ENCODE measurements at places on chromosomes 16 and 17.

DNA sequence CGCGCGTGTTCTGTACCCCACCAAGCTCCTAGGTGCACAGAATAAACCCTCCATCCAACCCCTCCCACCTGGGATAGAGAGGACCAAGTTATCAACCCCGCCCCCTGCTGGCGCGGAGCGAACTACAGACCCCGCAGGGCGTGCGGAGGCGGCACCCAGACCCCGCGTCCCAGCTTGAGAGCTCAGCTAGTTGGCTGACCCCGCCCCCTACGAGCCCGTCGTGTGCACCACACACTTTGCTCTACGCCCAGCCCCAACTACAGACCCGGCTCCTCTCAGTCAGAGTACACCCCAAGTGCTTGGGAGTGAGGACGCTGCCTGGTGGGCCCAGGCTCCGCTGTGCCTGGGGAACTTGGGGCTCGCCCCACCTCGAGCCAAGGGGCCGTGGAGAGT is 1.5 kb downstream of the GRIN2A start:
- no peak for DNase-seq

GRCh38 chr17:10806545-10807262 is 2.8 kb upstream of the TMEM238L start:
- DNase-seq = no peak

- no peak for DNase-seq
Measured at GRCh38 chr16:53998966-53999522, 287.5 kb downstream of the IRX3 start.

GRCh38 chr16:57166951-57167350 is 18.9 kb downstream of the PSME3IP1 start:
- DNase-seq = no peak

DNA sequence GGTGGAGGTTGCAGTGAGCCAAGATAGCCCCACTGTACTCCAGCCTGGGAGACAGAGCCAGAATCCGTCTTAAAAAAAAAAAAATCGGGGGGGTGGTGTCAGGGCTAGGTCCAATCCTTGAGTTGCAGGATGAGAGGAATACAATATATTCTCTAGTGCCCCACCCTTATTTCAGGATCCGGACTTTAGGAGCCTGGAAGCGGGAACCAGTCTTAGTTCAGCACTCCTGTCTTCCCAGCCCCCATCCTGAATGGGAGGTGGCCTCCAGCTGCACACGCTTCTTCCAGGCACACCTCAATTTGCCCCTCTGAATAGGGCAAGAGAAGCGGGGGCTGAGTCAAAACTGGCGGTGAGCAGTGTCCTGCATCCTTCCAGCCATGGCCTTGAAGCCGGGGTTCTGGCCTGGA is 1.6 kb downstream of the FHOD1 start:
- no peak for DNase-seq

DNA sequence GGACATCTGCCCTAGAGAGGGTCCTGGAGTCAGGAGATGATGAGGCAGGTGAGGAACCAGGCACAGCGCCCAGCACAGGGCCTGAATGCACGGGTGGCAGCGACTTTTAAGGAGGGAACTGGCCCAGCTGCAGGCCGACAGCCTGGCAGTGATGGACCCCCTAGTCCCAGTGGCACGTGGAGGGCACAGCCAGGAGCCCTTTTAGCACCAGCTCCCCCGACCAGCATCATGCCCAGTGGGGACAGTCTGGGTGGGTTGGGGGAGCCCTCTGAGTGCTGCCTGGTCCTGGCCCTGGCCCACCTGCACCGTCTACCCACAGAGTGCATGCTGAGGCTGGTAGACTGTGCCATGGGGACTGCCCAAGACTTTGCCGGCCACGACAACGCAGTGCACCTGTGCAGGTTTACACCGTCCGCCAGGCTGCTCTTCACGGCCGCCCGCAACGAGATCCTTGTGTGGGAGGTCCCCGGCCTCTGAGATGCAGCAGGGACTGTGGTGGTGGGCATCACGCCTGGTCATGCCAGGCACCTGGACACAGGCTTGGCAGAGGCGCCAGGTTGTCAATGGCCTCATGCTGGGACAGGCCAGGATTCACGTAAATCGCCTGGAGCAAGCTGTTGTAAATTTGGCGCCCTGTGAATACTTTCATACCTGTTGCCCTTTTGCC is 686 bp upstream of the RHOT2 start:
- DNase-seq = no peak

GRCh38 chr17:75831032-75831571 is 13.1 kb downstream of the UNC13D start:
- DNase-seq = no peak

DNA sequence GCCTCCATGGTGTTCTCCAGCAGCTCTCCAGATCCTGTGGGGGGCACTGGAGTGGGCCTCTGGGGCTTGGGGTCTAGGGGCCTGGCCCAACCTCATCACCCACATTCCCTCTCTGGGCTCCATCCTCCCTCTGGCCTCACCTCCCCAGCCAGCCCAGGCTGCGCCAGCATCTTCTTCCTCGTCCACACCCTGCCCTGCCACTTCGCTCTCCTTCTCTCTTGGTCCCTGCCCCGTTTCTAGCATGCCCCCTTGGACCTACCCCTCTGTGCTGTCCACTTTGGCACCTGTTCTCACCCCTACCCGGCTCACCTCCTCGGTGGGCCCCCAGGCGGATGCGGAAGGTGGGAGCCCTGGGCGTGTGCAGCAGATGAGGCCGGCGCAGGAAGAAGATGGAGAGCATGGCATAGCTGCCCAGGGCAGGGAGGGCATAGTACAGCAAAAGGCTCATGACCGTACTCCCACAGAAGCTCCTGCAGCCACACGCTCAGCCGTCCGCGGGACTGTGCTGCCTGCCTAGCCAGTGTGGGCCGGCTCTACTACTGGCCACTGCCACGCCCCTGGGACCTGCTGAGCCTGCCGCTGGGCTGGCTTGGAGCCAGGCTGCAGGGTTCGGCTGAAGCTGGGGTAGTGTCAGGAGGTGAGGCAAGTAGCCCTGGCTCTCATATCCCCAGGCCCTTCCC is at the start of gene GDPD3:
Gene GDPD3 (minus strand): TSS at position 507 of the 680 bp plus-strand sequence. CDS start 59 bp downstream, at position 448.
- no peak for DNase-seq

GRCh38 chr17:17921192-17922069 is 50.8 kb downstream of the TOM1L2 start:
- DNase-seq = no peak

DNA sequence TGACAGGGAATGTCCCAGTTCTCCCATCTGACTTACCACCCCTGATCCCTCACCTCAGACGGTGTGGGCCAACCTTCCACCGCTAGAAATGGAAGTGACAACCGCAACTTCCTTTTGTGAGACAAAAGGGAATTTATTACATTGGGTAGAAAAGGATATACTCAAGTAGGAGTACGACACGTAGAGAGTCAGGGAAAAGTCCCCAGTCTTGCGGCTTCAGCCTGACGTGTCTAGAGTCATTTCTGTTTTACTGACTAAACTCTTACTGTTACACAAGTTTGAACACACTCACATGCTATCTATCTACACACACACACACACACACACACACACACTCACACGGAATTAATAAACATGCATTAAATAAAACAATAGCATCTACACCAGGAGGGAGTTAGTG is 178.9 kb downstream of the COPRS start:
- DNase-seq = no peak

DNA sequence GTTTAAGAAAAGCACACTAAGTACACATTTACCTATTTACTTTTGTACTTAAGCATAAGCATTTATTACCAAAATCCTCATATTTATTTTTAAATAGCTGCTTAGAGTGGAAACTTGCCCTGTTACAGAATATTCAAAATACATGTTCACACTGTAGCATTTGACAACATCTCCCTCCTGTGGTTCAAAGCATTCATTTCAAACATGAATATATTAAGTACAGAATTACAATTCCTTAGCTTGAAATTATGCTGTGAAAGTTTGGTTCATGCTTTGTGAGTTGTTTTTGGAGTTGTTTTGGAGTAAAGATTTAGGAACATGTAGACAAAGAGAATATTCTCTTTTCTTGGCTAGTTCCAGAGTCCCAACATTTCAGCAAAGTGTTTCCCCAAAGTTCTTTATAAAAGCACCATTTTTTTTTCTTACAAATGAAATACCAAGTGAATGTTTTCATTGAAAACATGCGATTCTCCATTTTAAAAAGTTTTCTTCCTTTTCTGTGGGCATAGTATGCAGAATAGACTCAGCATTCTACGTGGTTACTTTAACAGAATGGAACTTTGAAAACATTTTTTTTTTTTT is 33.2 kb downstream of the TUBD1 start:
- no peak for DNase-seq

GRCh38 chr16:66359012-66359411 is 7.5 kb upstream of the CDH5 start:
- no peak for DNase-seq

DNA sequence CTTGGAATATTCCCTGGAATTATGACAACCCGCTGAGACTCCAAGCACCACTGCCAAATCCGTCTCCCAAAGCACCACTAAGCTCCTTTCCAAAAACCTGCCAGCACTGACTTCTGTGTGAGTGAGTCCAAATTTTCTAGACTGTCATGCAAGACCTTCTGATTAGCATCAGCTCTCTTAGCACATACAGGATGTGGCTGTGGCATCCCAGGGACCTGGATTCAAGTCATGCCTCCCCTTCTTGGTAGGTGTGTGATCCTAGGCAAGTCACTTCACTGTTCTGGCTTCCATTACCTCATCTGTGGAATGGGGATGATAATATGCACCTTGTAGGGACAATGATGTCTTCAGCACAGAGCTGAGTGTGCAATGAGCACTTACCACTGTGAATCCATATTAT is 38.3 kb upstream of the USP7 start:
- no peak for DNase-seq

DNA sequence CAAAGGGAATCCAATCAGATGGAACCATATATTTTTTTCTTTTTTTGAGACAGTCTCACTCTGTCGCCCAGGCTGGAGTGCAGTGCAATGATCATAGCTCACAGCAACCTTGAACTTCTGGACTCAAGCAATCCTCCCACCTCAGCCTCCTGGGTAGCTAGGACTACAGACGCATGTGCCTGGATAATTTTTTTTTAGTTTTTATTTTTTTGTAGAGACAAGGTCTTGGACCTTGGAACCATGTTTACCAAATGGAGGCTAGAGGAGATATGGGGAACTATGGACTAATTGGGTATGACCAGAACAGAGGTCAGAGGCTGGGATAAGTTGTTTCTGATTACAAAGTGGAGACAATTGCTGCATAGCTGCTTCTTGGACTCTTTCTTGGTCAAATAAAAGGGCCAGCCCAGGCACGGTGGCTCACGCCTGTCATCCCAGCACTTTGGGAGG is 41.2 kb upstream of the ADCY9 start:
- no peak for DNase-seq

GRCh38 chr17:83190004-83190385 is 110.6 kb downstream of the METRNL start:
- DNase-seq = no peak

- DNase-seq = no peak
Measured at GRCh38 chr16:7590934-7591333, 258.3 kb downstream of the RBFOX1 start.

GRCh38 chr17:35569405-35569804 is 8.8 kb upstream of the SLFN14 start:
- DNase-seq = no peak

- DNase-seq = peak; percentile 89
Measured at GRCh38 chr16:8686031-8686621, 11.7 kb downstream of the ABAT start.

GRCh38 chr17:50539762-50540559 is 7.0 kb upstream of the SPATA20 start:
- DNase-seq = no peak

GRCh38 chr16:63998-64913 is 8.2 kb downstream of the RHBDF1 start:
- DNase-seq = no peak

DNA sequence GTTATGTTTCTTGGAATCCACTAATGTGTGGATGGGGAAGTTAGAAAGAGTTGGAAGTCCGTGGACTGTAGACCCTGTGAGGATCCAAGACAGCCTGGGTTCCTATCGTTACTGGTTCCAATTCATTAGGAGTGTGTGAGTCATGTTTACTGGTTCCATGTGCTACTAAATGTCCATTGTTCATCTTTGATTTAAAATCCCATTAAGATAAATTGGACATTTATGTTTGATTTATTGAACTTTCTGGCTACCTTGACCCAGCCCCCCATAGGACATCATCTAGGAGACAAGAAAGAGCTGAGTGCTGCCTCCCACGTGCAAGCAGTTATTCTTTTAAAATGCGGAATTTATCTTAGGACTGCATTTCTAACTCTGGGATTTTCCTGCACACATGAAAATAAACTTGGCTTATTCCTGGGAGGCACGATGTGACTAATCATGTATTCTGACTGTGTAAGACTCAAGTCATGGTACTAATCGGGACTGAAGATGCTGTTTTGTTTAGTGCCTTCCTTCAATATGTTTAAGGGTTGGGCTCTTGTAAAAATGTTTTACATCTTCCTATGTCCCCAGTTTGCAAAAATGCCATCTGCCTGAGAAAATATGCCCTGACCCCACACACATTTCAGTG is 53.4 kb downstream of the RGS9 start:
- no peak for DNase-seq

DNA sequence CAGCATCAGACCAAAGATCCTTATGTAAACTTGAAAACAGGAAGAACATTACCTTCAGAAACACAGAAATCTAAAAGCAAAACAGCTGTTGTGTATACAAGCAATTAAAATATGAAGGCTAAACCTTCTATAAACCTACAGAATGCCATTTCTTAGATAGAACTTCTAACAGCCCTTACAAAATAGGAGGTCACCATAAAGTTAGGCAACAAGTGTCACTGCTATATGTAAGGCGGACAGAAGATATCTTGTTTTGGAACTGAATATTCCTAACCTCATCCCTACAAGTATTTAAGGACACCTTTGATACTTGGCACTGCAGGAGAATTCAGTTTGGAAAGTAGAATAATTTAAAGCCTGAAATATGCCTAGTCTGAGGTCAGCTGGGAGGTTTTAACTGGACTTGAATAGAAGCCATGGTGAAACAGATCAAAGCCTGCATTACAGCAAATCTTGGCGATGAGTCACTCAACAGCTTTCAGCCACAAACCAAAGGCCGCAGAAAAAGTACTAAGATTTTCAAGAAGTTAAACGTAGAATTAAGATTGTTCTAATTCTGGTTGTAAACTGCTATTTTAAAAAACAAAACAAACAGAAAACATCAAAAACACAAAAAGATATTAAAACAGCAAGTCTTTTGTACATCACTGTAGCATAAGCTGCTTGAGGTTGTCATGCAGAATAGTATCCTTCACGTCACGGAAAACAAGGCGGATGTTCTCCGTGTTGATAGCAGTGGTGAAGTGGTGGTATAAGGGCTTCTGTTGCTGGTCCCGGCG is 42.7 kb downstream of the GNA13 start:
- no peak for DNase-seq

- DNase-seq = peak; percentile 23
Measured at GRCh38 chr17:72725433-72726068, 366.9 kb downstream of the SLC39A11 start.
